Left hindlimb (tissue), 1 donor: ENCODE measurements at places on chromosomes 16 and 17.

GRCh38 chr16:7318686-7319085 lies 14.0 kb upstream of the RBFOX1 start:
- DNase-seq, result no peak

GRCh38 chr17:78619334-78619733 lies 42.1 kb upstream of the DNAH17 start:
- DNase-seq, result no peak

DNA sequence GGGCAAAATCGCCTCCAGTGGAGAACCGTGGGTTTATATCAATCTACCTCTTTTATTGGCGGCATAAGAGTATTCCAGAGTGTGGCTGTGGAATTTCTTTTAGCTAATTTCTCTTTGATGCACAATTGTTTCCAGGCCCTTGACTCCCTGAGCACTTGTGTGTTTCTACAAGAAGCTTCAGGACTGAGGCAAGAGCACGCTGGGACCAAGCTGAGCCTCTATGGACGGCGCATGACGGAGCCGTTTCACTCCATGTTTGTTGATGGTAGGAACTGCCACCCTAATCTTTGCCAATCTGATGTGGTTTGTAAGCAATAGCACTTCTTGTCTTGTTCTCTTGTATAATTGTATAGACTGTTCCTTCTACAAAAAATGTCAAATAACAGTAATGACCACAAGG lies 11.2 kb upstream of the ANKRD40CL start:
- no peak for DNase-seq

GRCh38 chr16:52577130-52577706 lies 30.3 kb upstream of the TOX3 start:
- DNase-seq, result no peak

DNA sequence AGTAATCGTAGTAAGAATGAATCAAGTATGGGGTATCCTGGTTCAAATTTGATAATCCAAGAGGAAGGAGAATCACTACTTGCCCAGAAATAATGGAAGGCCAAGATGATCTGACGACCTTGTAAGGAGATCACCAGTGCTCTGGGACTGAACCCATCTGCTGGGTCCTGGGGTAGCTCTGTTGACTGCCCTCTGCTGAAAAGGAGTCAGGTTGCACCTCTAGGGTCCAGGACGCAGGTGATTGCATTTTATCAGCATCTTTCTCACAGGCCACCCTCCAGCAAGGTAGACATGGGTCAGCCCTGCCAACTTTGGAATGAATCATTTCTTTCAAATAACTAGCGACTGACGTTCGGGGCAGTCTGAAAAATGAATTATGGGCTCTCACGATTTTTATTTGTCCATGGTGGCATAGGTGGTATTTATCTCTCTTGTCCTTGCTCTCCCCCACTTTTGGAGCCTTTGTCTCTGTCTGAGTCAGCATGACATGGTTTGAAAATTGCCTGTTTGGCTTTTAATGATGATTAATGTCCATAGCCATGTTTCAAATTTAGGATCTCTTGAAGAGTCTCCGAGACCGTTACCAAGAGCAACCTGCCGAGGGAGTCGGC lies 163.7 kb downstream of the MSI2 start:
- DNase-seq, result no peak

GRCh38 chr16:660459-661183 lies 7.3 kb upstream of the RHOT2 start:
- peak; percentile 87 for DNase-seq

DNA sequence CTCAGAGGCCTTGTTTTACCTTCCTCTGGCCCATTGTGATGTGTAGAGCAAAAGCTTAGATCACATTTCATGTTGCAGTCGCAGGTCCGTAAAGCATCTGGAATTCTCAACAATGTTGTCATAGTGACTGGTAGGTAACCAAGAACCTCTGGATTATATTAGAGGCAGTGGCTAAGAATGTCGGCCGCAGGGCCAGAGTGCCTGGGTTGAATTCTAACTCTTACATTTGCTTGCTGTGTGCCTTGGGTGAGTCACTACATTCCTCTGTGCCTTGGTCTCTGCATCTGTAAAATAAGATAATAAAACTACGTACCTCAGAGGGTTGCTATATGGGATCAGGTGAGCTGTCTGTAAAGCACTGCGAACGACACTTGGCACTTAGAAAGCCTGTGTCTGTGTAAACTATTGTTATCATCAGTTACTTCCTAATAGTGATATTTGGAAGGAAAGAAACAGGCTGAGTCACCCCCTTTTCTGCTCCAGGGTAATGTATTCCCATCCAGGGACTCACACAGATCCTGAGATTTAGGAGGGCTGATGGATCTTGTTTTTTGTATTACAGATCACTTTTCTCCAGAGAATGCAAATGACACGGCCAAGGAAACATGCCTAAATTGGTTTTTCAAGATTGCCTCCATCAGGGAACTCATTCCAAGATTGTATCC lies 52.2 kb downstream of the VPS35L start:
- no peak for DNase-seq

GRCh38 chr16:85839681-85840240 lies 40.3 kb downstream of the COX4I1 start:
- no peak for DNase-seq

DNA sequence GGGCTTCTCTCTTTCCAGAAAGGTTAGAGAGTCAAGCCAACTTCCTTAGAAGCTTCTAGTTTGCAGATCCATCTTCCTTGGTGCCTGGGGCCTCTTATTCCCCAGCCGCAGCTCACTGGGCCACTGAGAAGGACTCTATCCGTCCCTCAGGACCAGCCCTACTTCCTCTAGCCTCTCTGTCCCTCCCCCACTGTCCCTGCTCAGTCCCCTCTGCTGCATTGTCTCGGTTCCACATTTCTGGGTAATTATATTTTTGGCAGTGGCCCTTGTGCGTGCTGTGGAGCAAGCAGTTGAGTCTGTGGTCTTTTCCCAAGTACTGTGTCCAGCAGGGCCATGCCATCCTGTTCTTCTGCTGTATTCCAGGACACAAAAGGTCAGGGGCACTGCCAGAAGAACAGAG lies 17.8 kb downstream of the IRX3 start:
- no peak for DNase-seq

- DNase-seq, result no peak
Measured at GRCh38 chr16:49466881-49467280, 93.3 kb downstream of the C16orf78 start.

DNA sequence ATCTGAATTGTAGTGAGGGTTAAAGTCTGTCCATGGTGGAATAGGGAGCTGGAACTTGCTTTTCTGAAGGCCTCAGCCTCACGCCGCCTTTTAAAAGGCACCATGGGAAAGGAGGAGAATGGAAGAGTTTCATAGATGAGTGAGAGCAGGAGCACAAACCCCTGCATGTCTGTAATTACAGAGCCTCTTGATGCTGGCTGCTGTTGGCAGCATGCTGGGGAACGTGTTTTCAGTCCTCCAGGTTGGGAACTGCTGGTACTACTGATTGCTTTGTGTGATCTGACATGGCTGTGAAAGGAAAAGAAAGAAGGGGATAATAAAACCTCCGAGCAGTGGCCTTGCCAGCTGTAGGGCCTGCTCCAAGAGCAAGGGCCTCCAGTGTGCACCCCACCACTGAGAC lies 16.8 kb upstream of the DYNLL2 start:
- no peak for DNase-seq

DNA sequence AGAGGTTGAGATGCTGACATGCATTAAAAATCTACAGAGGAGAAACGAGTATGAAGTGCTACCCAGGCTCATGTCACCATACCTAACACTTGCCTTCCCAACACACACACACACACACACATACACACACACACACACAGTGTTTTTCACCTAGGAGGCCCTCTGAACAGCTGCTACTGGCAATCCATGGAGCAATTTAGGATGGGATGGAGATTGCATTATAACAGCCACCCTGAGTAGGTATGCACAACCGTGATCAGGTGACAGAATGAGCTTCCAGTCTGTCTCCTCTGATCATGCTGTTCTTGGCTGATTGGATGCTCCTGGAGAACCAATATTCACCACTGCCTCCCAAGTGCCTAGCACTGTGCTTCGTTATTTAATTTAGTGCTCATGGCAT lies 528.5 kb upstream of the CDH5 start:
- DNase-seq, result no peak

- no peak for DNase-seq
Measured at GRCh38 chr16:78368121-78369102, 269.0 kb downstream of the WWOX start.

DNA sequence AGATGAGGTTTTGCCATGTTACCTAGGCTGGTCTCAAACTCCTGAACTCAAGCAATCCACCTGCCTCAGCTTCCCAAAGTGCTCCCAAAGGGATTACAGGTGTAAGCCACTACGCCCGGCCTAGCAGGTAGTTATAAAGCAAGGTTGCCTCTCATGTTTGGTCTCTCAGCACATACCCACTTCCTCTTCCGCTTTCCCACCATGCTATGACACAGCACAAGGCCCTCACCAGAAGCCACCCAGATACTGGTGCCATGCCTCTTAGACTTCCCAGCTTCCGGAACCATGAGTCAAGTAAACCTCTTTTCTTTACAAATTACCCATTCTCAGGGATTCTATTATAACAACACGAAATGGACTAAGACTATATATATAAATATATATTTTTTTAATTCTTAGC lies 143.6 kb downstream of the COPRS start:
- DNase-seq, result no peak

DNA sequence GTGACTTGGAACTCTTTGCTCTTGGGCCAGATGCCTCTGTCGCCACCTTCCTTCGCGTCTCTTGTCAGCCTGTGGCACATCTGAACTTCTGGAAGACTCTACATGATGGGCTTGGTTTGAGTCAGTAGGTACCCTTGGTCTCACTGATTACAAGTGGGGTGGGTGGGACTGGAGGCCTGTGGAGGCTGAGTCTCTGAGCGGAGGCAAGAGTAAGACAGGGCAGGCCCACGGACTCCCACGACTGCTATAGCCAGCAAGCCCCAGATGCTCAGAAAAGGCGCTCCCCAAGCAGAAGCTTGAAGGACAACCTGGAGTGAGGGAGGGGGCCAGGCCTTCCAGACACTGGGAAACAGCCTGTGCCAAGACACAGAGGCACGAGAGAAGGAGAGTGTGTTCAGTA lies 145.7 kb downstream of the SNX29 start:
- no peak for DNase-seq

GRCh38 chr17:43125967-43126910 lies 1.1 kb upstream of the BRCA1 start:
- no peak for DNase-seq

- DNase-seq, result no peak
Measured at GRCh38 chr17:45432405-45433158, at the start of gene ARHGAP27. TSS of gene ARHGAP27 (minus strand) at chr17:45432870. CDS start at chr17:45430279, 2,591 bp downstream.

DNA sequence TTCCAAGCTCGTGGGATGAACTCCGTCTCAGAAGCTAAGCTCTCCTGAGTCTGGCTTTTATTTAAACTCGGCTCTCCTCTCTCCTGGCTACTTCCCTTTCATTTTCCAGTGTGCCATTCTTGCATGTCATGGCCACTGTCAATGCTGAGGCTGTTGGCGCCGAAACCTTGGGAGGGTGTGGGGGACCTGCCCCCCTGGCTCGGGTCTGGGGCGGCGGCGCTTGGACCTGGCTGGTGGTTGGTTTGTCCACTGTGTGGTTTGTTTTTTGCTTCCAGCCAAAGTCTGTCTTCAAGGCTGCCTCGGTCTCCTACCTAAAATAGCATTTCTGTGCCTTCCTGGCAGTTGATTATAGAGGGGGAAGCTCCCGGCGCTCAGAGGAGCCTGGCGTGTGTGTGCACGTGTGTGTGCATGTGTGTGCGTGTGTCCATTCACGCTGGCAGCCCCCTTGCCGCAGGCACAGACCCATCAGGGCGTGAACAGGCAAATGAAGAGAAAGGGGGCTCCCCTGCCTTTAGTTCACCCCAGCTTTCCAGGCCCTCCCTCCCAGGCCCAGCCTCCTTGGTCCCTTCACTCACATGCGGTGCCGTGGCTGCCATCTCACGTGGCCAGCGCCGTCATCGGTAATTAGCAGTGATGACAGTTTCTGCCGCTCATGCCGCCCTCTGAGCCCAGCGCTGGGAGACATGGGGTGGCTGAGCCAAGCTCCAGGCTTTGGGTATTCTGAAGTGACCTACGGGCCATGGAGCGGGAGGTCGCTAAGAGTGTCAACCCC lies 179.9 kb downstream of the SEC14L1 start:
- DNase-seq, result peak; percentile 80

DNA sequence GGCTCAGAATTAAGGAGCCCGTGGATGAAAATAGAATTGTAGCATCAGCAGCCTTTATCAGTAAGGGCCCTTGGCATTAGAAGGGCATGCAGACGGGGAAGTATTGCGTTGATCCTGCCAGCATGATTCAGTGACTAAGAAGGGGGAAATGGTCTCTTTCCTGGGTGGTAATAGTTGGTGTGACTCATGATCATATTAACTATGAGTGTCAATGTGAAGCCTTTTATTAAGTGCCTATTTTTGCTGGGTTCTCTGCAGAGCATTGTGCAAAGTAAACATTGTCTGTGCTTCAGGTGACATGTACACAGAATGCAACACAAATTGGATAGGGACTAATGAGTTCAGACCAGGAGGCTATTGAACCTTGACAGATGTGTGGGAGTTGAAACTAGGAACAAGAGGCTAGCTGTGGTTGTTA lies 24.5 kb downstream of the RCVRN start:
- DNase-seq, result no peak

DNA sequence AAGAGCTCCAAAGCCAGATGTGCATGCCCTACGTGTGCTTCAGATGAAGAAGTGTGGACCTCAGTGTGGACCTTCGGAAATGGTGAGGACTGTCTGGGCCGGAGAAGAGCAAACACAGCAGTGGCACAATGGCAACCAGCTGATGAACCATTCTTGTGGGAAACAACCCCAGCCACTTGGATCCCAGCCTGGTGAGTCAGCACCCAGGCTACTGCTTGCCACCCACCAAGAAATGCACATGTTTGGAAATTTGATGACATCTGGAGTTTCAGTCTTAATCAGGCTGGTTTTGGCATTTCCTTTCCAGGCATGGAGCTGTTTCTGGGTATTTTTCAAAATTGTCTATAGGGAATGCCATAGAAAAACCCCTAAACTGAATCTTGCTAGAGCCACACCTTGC lies 42.7 kb downstream of the DYNLRB2 start:
- no peak for DNase-seq

GRCh38 chr17:27455236-27455913 lies 873 bp upstream of the KSR1 start:
- DNase-seq, result no peak

GRCh38 chr16:56753410-56753809 lies 23.5 kb downstream of the NUP93 start:
- no peak for DNase-seq

- DNase-seq, result no peak
Measured at GRCh38 chr17:40369923-40370322, 5.4 kb upstream of the GJD3 start.

- no peak for DNase-seq
Measured at GRCh38 chr17:14323522-14323981, 22.7 kb downstream of the HS3ST3B1 start.
